ENCODE measurements at places on chromosomes 12 and 14.

- peak; percentile 88 for DNase-seq
Measured at GRCh38 chr14:105414456-105415371, 4.9 kb upstream of the MTA1 start.

GRCh38 chr12:41013881-41014642 lies 174.1 kb upstream of the PDZRN4 start:
- DNase-seq = no peak

DNA sequence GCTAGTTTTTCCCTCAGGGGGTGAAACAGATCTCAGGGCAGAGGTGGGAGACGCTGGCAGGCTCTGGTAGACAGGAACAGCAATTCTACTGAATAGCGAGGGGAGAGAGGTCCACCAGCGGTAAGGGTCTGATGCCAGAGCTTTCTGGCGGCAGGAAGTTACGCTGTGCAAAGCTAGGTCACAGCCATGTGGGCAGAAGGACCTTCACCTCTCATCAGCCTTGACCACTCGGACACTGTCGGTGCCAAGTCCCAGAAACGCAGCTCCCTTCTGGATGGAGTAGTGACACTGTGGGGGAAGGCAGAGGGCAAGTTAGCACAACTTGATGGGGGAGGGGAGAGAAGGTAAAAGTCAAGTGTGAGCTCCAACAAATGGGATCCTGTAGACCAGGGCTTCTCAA lies 10.3 kb upstream of the ZNF740 start:
- no peak for DNase-seq

DNA sequence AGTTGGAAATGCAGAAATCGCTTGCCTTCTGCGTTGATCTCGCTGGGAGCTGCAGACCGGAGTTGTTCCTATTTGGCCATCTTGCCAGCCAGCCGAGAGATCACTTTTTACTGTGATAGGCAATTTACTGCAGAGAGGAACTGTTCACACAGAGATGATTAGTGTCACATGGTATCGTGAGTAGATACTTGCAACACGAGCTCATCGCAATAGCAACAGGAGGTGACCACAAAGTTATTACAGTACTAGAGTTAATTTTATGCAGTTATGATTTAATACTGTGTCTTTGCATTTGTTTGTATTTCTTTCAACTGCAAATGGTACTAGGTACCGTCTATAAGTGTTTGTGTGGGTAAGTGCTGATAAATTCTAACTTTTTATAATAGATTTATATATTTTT lies 27.8 kb downstream of the NOPCHAP1 start:
- DNase-seq = no peak

DNA sequence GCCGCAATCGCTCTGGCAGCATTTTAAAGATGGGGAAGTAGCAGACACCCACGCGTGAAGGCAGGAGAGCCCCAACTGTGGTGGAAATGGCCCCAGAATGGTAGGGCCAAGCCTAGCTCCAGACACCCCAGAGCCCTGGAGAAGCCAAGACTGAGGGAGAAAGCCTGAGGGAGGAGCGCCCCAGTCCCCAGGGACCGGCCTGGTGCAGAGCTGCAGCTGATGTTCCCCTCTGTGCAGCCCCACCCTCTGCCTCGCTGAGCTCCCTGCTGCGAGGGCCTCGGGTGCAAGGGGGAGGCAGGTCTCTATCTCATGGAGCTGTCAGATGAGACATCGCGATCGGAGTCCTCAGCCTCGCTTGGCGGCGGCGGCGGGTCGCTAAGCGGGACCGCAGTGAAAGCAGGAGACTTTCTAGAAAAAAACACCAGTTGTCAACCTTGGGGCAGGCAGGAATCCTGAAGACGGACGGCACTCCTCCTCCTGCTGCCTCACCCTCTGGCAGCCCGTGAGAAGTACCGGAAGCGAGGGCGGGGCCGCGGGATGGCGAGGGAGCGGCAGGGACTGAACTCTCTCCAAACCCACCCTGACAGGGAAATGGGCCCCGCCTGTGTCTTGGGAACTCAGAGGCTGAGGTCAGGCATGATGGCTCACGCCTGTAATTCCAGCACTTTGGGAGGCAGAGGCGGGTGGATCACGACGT lies 6.0 kb downstream of the GAPDH start:
- DNase-seq = peak; percentile 82

DNA sequence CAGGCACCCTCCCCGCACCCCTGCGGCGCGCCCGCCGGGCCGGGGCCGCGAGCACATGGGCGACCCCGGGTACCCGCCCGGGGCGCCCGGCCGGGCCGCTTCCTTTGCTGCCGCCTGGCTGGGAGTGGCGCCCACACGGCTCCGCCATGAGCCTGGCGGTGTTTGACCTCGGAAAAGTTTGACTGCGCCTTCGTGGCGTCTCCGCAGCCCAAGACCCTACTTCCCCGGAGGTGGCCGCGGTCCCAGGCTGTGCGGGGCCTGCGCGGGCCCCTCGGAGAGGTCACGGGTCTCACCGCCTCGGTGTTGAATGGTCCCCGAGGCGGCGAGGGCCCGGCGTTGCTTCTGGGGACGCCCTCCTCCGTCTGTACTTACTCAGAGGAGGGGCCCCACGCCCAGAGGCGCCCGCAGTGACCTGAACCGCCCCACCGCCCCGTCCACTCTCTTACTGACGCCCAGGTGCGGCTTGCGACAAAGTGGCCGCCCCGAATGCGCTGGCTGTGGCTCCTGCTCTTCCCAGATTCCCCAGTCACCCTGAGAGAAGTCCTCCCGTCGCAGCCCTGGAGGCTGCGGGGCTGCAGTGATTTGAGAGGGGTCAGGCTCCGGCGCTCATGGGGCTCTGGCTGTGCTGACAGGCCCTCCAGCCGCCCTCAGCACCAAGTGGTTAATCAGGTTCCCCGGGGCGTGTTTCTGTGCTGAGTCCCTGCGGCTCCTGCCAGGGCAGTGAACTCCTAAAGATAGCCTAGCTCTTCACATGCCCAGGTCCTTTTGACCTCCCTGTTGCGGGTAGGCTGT lies 5.8 kb downstream of the KMT5A start:
- DNase-seq = peak; percentile 63

DNA sequence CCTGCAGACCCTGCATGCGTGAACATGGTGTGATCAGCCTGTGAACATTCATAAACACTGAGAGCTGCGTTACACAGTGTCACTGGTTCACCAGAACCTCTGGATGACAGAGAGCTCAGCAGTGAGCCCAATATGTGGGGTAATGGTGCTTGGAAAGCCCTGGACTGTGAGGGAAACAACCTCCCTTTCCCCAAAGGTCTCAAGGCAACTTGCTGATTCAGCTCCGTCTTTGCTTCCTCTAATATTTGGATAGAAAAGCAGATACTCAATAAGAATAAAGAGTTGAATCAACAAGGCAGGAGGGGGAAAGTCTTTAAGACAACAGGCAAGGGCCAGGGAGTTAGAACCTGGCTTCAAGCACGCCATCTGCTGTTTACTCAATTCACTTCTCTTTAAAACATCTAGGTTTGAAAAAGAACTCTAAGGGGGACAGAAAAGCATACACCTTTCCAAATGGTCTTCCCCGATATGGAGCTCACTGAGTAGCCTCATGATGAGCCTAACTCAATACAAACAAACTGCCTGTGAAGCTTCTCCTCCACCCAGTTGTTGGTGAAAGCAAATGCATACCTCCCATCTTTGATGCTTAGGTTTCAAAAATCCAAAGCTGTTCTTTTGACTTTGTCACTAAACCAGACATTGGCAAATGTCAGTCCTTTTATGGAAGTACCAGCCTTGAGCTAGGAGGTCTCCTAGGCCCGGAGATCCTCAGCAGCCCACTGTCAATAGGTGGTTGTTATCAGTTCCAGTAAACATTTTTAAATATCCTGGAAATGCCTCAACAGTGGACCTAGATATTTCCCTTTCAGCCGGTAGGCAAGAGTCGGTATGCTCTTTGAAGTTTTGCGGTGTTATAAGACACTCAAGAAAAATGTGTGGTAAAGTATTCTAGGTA lies 76.1 kb downstream of the SAMD4A start:
- peak; percentile 48 for DNase-seq

DNA sequence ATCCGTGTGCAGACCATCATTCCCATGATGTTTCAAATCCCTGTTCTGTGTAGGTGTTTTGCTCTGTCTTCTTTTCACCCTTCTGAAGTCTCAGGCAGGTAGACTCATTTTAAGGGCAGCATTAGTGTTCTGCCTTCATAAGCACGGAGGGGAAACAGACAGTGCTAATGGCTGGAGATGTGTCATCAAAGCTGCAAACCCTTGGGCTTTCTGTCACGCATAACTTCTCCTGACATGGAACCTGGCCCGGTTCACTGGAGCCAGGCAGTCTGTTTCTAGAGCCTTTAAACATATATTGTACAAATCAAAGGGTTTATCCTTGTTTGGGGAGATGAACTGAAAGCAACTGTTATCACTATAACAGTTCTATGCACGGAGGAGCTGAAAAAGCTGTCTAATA lies 141.4 kb downstream of the TMEM132D start:
- no peak for DNase-seq

DNA sequence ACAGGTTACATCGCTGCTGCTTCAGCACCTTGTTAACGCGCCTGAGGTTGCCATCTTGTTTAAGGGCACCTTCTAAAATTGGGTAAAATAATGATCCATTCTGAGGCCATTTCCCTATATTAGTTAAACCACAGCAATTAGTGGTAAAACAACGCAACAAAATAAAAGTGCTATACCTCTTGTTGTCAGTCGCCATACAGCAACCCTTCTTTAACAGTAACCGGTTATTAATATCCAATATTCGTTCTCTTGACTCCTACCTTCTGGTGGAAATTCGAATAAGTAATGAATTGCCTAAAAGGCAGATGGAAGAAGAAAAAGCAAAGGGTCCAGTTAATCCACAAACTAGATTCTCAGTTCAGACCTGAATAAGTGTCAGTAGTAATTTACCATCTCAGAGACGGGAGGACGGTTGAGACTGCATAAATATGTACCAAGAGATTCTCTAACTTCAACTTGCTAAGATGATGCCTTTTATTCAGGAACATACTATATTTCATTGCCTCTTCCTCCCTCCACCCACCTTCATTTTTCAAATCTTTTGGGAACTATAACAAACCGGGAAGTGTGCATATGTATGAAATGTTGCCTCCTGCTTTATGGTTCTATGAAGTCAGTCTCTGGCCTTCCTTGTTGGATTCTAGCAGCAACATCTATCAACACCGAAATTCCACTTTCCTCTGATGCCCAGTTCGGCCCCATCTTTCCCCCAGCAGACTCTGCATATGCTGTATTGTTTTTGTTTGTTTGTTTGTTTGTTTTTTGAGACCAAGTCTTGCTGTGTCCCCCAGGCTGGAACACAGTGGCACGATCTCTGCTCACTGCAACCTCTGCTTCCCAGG lies 824 bp upstream of the PSMB5 start:
- no peak for DNase-seq

Data from hematopoietic multipotent progenitor cell treated with erythropoietin and hydrocortisone succinate and interleukin-3 and kit ligand, for 4 days (in vitro differentiated cells).